Left kidney (tissue), 8 donors: ENCODE measurements at places on chromosomes 4 and X. TPM values are rescaled to one million over a fixed set of nuclear protein-coding genes. Genes with fewer than 3 reads are reported as not detected.
A peak's percentile ranks its signal among the peaks of the same experiment; 100 is the strongest.

GRCh38 chr4:140719686-140720085 lies 36.5 kb downstream of the TBC1D9 start:
- DNase-seq, result no peak

DNA sequence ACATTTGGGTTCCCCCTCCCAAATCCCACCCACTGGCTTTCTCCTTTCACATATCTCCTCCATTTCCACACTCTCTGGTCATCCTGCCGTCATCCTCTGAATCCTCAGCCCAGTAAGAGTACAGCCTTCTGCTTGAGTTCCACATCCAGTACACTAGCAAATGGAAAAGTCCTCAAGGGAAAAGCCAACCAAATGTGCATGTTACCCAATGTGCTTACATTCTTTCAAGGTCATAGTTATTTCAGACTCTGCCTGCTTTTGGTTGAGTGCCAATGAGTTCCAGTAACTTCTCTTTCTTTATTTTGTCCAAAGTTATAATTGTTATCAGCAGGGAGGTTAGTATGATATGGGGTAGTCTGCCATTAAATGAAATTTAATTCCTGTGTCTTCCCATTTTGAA lies 78.1 kb downstream of the SRPX start:
- no peak for DNase-seq

DNA sequence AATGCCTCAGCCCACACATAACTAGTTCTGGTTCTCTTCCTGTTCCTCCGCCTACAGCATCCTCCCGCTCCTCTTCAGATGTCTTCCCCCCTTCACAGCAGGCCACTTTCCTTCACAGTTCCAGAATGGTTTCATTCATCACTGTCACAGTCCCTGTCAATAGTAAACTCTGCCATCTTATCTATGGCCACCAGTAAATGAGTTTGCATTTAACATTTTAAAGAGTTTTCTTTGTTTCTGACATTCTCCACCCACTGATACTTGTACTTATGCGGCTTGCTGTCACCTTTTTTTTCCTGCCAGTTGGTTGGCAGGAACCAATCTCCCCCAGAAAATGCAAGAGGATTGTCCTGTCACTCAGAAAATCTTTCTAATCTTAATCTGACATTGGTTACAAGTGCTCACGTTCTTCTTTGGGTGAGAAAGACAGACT lies 114.1 kb downstream of the GLUD2 start:
- no peak for DNase-seq

- peak; percentile 35 for DNase-seq
These were observed 24.9 kb downstream of the ALPK1 start for GRCh38 chr4:112321776-112322684.

GRCh38 chr4:3451956-3452355 lies 10.2 kb downstream of the HGFAC start:
- DNase-seq, result no peak

DNA sequence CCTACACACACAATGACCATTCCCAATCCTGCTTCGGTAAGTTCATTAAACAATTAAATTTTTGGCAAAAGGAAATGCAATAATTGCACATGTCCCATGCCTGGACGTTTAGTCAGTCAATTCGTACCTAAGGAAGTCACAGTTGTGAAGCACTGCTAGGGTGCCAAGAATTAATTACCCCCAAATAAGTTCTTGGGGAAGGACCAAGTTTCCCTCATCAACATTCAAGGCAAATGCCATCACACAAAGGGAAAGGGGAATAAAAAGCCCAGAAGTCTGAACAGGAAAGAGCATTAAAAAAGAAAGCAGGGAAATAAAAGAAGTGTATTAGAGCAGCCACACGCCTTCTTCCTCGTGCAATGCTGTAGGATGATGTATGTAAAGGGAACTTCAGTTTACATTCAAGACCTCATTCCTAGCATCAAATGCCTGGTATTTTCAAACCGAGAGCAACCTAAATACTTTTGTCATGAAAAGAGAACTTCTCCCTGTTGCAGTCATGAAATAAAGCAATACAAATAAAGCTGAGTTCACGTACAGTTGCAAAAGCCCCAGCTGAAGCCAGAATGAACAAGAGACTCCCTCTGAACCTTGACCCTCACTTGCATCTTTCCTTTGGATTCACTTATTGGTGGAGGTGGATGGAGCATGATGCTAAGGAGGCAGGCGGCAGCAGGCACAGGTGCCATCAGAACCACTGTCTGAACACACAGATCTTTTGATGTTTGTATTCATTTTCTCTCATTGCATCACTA lies 124.0 kb upstream of the PPARGC1A start:
- no peak for DNase-seq

DNA sequence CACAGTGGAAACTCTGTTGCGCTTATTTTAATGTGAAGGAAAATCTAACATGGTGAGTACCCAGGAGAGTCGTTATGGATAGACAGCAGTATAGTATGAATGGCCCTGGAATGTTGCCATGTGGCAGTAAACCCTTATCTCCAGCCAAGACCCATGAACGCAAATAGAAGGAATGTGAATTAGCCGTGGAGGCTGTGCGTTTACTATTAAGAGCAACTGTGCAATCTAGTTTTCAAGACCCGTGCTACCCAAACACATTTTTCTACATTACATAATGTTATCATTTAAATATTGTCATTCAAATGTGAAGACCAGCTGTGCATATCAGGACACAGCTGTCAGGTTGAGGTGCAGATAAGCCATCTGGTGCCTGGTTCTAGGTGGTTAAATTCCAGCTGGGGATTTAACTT lies 13.3 kb upstream of the AGA start:
- DNase-seq, result peak; percentile 12

GRCh38 chr4:186727169-186727976 lies 3.7 kb upstream of the FAT1 start:
- DNase-seq, result no peak

DNA sequence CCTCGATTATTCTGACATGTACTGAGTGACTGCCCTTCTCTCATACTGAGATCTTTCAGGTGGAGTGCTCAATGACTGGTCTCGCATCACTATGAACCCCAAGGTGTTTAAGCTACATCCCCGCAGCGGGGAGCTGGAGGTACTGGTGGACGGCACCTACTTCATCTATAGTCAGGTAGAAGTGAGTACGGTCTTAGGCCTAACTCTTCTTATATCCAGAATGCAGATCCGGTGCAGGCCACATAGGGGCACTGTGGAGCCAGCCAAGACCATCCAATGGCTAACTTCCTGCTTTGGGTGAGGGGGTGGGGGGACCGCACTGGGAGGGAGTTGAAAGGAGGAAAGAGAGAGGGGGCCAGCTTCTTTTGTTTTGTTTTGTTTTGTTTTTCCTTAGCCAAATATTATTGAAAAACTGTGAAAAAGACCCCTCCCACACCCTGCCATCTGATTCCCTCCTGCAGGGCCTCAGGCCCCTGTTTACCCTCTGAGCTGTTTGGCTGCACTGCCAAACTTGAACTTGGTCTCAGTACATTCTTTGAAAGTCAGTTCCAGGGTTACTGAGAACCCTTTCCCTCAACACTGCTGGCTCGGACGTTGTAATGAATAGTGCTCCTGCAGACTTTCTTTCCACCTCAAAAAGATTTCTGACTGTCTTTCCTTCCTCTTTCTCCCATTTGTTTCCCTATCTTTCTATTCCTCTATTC lies 16.2 kb downstream of the AWAT2 start:
- peak; percentile 7 for DNase-seq

DNA sequence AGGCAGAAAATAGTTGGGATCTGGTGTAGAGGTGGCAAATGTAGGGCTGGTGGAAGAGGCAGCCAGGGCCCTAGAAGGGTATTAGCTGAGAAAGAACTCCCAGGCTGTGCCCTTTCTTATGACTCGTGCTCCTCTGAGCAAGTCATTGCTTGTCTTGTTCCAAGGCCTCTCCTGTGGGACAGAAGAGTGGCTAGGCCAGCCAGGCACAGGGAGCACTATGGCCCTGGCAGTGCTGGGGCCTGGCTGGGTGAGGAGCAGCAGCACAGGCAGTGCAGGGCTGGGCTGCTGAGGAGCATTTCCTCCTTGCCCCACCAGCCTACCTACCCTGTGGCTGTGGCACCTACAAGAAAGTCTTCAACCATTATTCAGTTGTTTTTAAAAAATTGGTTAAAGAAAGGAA lies 298.5 kb upstream of the NR3C2 start:
- no peak for DNase-seq

- no peak for DNase-seq
These were observed 3.2 kb downstream of the CAMK2D start for GRCh38 chr4:113758372-113758771.

DNA sequence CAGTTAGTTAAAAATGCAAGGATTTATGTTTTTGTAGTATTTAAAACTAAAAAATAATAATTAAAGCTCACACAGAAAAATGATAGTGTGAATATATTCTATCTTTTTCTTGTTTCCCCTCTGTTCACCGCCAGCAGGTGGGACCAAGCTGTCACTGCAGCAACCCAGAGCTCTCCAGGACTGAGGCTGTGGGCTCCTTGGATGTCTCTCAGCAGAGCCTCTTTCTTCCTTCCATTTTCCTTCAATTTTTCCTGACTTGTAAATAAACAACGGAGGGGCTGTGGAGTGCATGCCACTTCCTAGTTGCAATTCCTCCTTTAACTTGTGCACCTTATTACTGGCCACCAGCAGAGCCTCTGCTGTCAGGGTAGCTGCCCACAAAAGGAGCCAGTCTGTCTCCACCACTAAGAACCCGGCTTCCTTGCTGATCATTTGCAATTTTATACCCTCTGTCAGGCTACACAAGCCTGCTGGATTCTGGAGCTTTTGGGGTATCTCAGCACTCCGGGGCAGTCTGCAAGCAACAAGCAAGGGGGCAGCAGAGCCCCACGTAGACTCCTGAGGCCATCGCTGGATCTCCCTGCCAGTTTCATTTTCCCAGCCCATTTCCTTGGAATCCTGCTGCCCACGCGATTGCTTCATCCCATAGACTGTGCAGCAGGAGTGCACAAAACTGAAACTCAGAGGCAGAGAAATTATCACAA lies 1467.4 kb downstream of the C4orf33 start:
- DNase-seq, result peak; percentile 53

GRCh38 chr4:174278467-174278866 lies 5.0 kb downstream of the FBXO8 start:
- DNase-seq, result no peak

- no peak for DNase-seq
These were observed 153.2 kb downstream of the GALNTL6 start for GRCh38 chr4:171966356-171966755.

GRCh38 chr4:117957571-117957970 lies 76.7 kb upstream of the NDST3 start:
- no peak for DNase-seq

DNA sequence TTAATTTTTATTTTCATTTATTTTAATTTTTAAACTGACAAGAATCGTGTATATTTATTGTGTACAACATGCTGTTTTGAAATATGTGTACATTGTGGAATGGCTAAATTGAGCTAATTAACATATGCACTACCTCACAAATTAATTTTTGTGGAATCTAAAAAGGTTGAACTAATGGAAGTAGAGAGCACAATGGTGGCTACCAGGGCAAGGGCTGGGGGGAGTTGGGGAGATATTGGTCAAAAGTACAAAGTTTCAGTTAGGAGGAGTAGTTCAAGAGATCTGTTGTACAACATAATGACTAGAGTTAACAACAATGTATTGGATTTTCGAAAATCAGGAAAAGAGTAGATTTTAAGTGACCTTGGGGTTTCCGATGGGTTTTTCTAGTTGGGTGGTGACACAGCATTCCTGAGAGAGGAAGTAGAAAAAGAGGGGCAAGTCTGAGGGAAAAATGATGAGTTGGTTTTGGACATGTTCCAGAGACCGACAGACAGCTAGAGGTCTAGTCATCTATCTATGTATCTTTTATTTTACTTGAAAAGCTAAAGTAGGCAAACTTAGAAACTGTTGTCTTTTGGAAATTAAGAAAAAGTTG lies 23.2 kb downstream of the APOO start:
- no peak for DNase-seq

- no peak for DNase-seq
These were observed 37.0 kb downstream of the NSG1 start for GRCh38 chr4:4423706-4424498.

- DNase-seq, result no peak
These were observed 113.4 kb downstream of the ZNF827 start for GRCh38 chr4:145825255-145825654.

DNA sequence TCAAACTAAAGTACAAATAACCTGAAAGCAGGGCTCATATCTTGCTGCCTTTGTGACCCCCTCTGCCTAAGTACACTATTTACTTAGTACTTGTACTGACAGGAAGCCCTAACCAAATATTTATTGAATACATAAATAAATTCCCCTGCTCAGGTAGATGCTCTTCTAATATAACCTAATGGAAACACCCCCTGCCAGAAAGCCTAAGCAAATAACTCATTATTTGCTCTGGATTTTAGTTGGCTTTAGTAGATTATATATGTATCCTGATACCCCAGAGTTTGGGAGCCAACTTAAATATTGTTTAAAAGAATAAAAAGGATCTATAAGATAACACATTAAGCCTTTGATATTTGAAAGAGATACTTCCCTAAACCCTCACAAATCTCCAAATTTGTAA lies 318.2 kb downstream of the PPP1R2C start:
- DNase-seq, result no peak

- DNase-seq, result no peak
These were observed 423.6 kb downstream of the ANKRD50 start for GRCh38 chr4:124288706-124289486.

- no peak for DNase-seq
These were observed 238.5 kb downstream of the EVC2 start for GRCh38 chr4:5469861-5470260.

Gene TMEM150C
- polyA plus RNA-seq, result 34.5 TPM

Gene ZCCHC12
- polyA plus RNA-seq, result 0.70 TPM

Gene PPP4R3C
- polyA plus RNA-seq, result not detected

Gene GRIA3
- 2.6 TPM for polyA plus RNA-seq

Gene KIAA1210
- polyA plus RNA-seq, result 1.5 TPM

Gene ZNF518B
- polyA plus RNA-seq, result 32.7 TPM

Gene USP26
- not detected for polyA plus RNA-seq

Gene CENPVL2
- polyA plus RNA-seq, result 0.28 TPM

Gene SERPINA7
- 0.12 TPM for polyA plus RNA-seq

Gene PROM1
- polyA plus RNA-seq, result 44.6 TPM

Gene SLC38A5
- polyA plus RNA-seq, result 5.2 TPM

Gene EDNRA
- polyA plus RNA-seq, result 88.5 TPM
